Left ventricle myocardium inferior (tissue), 1 donor: ENCODE measurements at places on chromosomes 3 and 15. TPM values are rescaled to one million over a fixed set of nuclear protein-coding genes. Genes with fewer than 3 reads are reported as not detected.

- DNase-seq, result no peak
Observed at GRCh38 chr3:183229178-183229577, 23.9 kb upstream of the B3GNT5 start.

GRCh38 chr3:1092061-1092460, 763 bp upstream of the CNTN6 start:
- DNase-seq, result no peak

GRCh38 chr3:155202626-155203025, 90.9 kb downstream of the STRIT1 start:
- DNase-seq, result no peak

PLSCR2 gene
- total RNA-seq, result not detected

DNA sequence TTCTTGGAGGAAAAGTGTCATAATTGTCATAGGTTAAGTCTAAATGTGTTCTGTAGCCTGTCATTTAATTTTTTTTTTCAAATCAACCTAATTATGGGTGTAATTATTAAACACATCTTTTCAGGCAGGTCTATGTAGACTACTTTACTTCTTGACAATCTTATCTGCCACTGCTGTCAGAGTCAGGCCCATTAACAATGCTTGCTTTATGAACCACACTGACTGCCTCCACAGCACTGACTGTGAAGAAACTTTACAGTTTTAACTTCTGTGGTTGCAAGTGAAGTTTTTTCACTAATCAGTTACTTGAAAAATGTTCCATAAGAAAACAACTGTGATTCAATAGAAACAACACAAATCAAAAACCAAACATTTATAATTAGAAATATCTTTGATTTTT, 407.8 kb downstream of the PLCL2 start:
- DNase-seq, result no peak

CELF6 gene
- total RNA-seq, result 1.5 TPM

DNA sequence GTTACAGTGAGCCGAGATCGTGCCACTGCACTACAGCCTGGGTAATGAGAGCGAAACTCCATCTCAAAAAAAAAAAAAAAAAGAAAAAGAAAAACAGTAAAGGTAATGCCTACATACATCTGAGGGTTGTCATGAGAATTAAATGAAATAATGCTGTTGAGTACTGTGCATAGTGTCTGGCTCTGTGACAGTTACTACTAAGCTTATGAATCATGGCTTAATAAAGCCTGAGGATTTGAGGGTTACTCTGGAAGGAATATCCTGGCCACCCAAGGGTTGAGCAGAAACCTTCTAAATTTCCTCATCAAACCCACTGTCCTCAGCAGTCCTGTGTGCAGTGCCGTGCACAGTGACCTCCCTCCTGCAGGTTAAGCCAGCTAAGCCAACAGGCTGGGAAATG, 26.8 kb upstream of the ELP6 start:
- DNase-seq, result no peak

DNA sequence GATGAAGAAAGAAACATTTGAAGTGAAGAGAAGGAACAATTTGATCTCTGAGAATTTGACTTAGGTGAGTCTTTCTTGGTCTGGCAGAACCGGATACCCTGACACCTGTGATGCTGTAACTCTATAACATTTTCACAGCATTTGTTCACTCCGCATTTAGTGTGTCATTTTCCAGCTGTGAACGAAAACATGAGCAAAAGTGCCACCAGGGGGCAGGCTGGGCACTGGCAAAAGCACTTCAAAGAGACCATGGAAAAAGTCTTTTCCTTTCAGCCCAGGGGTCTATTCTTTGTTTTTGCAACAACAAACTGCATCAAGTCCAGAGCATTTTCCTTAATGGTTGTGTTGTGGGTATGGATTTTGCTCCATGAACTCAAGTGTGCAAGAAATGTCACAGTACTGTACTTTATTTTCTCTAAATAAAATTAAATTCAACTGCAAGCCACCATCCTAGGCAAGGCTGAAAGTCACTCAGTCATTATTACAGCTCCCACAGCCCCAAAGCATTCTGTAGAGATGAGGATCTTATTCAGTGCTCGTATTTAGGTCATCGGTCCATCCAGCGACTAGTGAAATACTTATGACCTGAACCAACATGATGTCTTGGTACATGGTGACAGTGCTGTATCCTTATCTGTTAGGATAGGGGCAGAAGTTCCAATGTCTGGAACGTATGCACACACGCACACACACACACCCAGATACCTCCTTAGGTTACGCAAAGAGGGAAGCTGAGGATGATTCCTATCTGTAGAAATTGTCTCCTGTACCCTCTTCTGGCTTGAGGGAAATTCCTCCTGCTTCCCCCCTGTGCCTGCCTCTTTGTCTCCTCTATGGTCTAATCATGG, 125.5 kb downstream of the GADL1 start:
- peak; percentile 67 for DNase-seq

DNA sequence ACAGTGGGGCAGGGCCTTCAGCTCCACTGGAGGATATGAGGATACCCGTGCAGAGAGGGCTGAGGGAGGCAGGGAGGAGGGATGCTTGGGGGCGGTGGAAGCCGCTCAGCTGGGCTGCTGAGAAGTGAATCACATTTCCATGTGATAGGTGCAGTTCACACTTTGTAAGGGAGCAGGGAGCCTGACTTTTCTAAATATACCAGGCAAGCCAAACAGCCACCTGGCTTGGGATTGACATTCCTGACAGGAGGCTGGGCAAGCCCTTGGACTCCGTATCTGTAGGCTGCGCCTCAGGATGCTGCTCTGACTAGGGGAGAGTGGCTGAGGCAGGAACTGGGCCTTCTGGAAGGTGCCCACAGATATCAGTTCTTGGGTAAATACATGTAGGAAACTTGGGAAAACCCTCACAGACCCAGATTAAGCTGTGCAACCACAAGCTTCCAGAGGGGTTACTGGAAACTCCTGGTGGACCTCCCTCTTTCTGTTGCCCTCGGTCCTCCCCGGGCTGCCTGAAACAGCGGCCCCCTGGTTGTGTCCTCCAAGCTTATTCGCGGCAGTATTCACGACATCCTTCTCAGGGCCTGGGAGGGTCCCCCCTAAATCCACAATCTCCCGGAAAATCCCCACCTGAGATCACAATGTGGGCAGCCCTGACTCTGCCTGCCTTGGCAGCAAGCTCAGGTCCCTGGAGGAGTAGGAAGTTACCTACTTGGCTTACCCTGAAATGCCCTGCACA, 33.0 kb upstream of the ADCY5 start:
- no peak for DNase-seq

ITIH1 gene
- not detected for total RNA-seq

DNA sequence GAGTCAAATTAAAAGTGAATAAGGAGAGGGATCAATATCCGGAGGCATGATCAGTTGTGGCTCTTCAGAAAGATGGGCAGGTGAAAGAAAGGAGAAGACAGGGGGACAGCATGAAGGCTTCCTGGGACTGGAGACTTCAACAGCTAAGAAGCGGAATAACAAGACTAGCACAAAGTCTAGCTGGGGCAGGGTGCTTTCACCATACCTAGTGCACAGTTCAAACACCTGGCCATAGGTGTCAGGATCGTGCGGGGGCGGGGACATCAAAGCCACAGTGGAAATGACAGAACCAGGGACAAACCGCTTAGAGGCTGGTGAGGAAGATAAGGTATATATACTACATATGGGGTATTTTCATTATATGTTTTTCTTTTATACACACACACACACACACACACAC, 66.2 kb upstream of the FOXP1 start:
- DNase-seq, result no peak

DNA sequence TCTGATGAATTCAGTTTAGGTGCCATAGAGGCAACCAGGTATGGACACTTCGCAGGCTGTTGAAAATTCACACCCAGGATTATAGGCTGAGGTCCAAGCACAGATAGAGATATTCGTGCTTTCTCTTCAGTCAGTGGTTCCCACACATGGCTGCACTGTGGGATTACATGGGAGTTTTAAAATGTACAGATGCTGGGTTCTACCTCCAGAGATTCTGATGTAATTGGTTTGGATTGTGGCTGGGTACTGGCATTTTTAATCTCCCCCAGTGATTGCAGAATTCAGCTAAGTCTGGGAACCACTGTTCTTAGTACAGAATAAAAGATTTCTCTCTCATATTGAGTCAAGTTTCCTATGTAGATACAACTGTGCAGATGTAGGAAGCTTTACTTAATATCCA, 91.6 kb downstream of the FOXB1 start:
- no peak for DNase-seq

FBLN2 gene
- 56.7 TPM for total RNA-seq

DNA sequence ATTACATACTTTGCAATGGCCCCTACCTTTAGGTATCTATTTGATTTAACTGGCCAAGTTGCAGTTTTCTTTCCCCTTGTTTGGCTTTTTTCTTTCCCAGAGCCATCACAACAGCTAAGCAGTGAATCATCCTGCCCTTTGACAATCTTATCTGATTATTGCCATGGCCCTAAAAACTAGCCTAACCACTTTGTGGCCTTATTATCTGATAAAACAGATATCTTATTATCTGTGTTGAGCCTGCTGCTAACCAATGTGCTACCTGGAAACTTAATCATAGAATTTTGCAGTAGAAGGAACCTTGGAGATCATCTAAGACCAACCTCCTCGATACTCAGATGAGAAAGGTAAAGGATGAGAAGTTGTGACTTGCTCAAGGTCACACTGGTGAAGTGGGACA, 37.1 kb downstream of the EIF4E3 start:
- DNase-seq, result no peak

GCNT3 gene
- total RNA-seq, result 0.14 TPM

SAMMSON gene
- total RNA-seq, result not detected

GRCh38 chr15:64828985-64829384, 3.5 kb upstream of the PIF1 start:
- no peak for DNase-seq

DNA sequence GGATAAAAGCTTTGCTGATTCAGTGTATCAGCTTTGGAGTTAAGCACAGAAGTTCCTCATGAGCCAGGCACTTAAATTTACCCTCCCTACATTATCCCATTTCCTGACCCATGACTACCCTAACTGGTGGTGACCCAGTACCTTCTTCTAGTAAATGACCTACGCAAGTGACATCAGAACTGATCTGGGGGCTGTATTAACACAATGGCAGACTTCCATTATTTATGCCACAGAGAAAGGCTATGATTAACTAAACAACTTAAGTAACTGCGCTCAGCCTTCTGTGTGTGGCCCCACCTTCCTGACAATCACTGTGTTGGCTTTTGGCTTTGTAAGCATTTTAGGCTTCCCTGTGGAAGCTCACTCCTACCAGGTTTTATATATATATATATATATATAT, 1.9 kb downstream of the MB21D2 start:
- no peak for DNase-seq

TEX9 gene
- total RNA-seq, result 0.77 TPM

GRCh38 chr3:46860810-46861604, 2.2 kb downstream of the MYL3 start:
- peak; percentile 14 for DNase-seq

- no peak for DNase-seq
Observed at GRCh38 chr3:52345521-52346109, 29.5 kb downstream of the DNAH1 start.

DNA sequence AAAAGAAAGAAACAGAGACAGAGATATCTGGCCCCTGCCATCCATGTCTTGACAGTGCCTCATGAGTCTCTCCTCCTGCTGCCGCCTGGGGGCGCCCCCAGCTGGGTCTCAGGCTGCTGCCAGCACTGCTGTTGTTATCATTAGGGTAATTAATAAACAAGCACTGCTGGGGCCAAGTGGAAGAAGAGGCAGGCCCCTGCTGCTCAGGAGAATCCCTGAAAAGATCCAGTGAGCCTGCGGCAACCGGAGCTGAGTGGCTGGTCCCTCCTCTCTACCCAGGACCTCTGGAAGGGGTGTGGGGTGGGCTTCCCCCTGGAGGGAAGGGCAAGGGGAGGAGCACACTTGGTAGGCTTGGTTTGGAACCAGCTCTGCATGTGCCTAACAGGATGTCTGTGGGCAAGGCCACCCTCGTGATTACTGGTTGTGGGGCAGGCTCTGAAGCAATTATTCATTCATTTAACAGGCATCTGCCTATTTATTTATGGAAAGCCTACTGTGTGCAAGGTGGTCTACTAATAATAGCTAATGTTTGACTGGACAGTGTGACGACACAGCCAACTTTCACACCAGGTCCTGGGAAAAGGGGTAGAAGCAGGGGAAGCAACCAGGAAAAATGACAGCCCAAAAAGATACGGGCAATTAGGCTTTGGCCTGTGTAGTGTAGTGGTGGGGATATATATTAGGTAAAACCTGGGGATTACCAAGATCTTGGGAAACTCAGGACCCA, 1.2 kb upstream of the TYRO3 start:
- peak; percentile 65 for DNase-seq

GRCh38 chr3:17062736-17063135, 178.0 kb downstream of the PLCL2 start:
- DNase-seq, result no peak

DNA sequence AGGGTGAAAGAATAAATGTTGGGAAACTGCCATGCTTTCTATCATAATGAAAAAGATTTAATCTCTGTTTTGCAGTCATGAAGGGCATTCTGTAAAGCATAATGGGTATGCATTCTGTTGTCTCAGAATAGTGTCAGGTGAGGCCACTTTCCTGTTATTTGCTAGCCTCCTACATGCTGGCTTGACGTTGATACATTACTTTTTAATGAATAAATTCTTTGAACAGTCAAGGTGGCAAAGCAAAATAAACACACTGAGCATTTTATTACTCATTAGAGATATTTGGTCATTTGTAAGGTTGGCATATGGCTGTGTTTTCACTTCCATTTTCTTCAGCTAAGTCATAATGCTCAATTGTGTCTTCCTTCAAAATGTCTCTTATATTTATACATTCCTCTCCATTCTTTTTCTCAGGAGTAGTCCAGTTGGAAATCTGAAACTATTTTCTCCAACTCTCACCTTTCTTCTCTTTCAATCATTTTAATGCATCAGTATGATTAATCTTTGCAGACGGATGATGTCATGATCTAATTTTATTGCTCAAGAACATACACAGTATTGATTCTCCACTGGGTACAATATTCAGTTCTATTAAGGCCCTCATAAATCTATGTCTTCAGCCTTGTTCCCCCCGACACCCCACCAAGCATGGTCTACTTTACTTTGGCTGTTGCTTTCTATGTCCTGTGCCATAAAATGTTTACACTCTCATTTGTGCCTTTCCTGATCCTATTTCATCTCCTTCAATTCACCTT, 290.7 kb downstream of the GBE1 start:
- no peak for DNase-seq

MESP2 gene
- 0.27 TPM for total RNA-seq

DNA sequence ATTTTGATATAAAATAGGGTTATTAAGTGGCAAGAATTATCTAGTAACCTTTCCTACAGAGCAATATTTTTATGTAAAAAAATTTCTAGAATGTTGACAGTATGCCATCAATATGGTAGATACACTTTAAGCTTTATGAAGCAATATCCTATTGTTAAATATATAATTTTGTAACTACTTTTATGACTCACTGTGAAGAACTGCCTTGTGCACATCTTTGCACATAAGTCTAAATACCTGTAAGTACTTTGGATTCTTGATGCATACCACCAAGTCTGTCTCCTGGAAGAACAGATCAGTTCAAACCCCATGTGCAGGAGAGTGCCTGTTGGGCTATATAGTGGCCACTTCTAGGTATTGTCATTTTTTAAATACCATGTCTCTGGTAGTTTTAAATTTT, 205.7 kb upstream of the EIF1B start:
- DNase-seq, result no peak
